ENCODE measurements at places on chromosomes 5 and 9. TPM values are rescaled to one million over a fixed set of nuclear protein-coding genes. Genes with fewer than 3 reads are reported as not detected.

Gene SOHLH1
- total RNA-seq = not detected

Gene FAT2
- total RNA-seq = not detected

Gene FSTL4
- not detected for total RNA-seq

Gene PCDHB10
- 1.0 TPM for total RNA-seq

Gene MAMDC2
- total RNA-seq = 10.2 TPM

Gene CCL19
- total RNA-seq = not detected

Gene DMRT3
- not detected for total RNA-seq

Gene JAK2
- total RNA-seq = 12.2 TPM

Gene LMBRD2
- 6.9 TPM for total RNA-seq

Gene FAM153A
- 0.28 TPM for total RNA-seq

Gene OR2K2
- not detected for total RNA-seq

Gene TAF1L
- under 0.01 TPM for total RNA-seq

Gene THG1L
- total RNA-seq = 18.5 TPM

Gene SLC4A9
- not detected for total RNA-seq

Gene CTSV
- 0.54 TPM for total RNA-seq

Gene SKP2
- total RNA-seq = 14.3 TPM

Gene FCHSD1
- total RNA-seq = 24.5 TPM

Gene ENTREP1
- total RNA-seq = 1.3 TPM

Gene CD14
- 0.09 TPM for total RNA-seq

Gene ORM2
- not detected for total RNA-seq

Gene BAAT
- total RNA-seq = under 0.01 TPM

Gene SLC6A18
- total RNA-seq = not detected

Gene PTPN3
- total RNA-seq = 2.8 TPM

Gene RAB24
- total RNA-seq = 14.0 TPM

Gene SPATA31C1
- total RNA-seq = not detected

Gene TMC1
- total RNA-seq = 2.1 TPM

Gene CCDC192
- not detected for total RNA-seq

Measured in endothelial cell of coronary artery (primary cell).